ENCODE measurements at places on chromosomes 16 and 17. TPM values are rescaled to one million over a fixed set of nuclear protein-coding genes. Genes with fewer than 3 reads are reported as not detected.

CDH15 gene
- total RNA-seq: 0.06 TPM

IL17C gene
- not detected for total RNA-seq

RIPOR1 gene
- total RNA-seq: 45.2 TPM

TNFRSF13B gene
- not detected for total RNA-seq

CD300E gene
- total RNA-seq: not detected

UMOD gene
- total RNA-seq: not detected

ABCA6 gene
- 21.1 TPM for total RNA-seq

SP6 gene
- 0.49 TPM for total RNA-seq

PPP1R27 gene
- total RNA-seq: not detected

AIPL1 gene
- not detected for total RNA-seq

CLEC3A gene
- not detected for total RNA-seq

ZSCAN10 gene
- not detected for total RNA-seq

MT1G gene
- not detected for total RNA-seq

SCRN2 gene
- total RNA-seq: 33.5 TPM

FNDC8 gene
- not detected for total RNA-seq

CCL1 gene
- total RNA-seq: not detected

GP1BA gene
- not detected for total RNA-seq

TMEM238L gene
- not detected for total RNA-seq

NDRG4 gene
- 14.1 TPM for total RNA-seq

HLF gene
- not detected for total RNA-seq

DOC2A gene
- total RNA-seq: 0.63 TPM

CDC6 gene
- total RNA-seq: 21.1 TPM

RND2 gene
- total RNA-seq: 0.19 TPM

PPP1R1B gene
- not detected for total RNA-seq

PDIA2 gene
- total RNA-seq: not detected

NTN1 gene
- under 0.01 TPM for total RNA-seq

ITGAD gene
- total RNA-seq: not detected

MYH8 gene
- not detected for total RNA-seq

PTX4 gene
- 0.13 TPM for total RNA-seq
